ENCODE measurements at places on chromosomes 5 and 9.

DNA sequence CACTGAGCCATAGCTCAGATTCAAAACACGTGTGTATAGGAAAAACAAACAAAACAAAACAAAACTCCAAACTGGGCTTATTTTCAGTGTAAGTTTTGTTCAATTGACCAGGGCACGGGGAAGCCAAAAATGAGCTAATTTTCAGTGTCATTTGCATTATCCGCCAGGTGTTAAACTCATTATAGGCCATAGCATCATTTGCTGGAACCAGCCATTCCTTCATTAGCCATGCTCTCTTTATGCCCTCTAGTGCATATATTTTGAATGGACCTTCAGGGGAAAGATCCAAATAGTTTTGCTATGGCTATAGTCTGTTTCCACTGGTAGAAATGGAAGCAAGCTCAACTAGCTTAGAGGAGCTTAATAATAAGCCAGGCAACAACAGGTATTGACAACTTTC lies 1205.2 kb upstream of the DMAC1 start:
- DNase-seq: no peak

DNA sequence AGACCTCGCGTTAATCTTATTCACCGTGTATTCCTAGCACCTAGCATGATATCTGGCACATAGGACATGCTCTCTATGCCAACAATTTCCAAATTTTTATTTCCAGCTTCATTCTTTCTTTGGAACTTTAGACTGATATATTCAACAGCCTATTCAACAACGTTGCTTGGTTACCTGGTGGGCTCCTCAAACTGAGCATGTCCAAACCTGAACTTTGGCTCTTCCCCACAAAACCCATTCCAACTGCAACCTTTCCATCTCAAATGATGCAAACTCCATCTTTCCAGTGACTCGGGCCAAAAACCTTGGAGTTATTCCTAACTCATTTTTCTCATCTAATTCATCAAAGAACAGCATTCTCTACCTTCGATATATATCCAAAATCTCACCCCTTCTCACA lies 525.2 kb downstream of the AGTPBP1 start:
- no peak for DNase-seq

DNA sequence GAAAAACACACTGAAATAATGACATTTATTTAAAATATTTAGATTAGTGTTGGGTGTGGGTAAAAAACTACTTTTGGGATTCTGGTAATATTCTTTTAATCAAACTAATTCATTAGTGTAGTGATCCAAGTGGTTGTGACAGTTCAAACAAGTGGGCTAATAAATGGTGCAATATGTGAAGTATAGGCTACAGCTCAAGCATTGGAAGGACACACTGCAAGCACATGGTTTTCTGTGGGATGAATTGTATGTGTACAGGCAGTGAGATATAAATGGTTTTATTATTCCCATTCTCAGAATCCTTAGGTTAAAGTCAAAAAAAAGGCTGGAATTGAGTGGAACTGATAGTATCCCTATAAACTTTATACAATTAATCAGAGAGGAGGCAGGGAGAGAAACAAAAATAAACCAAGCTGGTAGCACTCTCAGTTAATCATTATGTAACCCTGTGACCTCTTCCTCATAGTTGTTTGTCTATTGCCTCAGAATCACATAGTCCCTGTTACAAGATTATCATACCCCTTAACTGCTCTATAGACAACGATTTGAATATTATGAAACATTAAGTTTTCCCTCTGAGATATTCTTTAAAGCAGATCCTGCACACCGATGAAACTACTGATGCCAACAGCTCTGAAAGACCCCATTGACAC lies 1755.4 kb upstream of the ACO1 start:
- DNase-seq: no peak

DNA sequence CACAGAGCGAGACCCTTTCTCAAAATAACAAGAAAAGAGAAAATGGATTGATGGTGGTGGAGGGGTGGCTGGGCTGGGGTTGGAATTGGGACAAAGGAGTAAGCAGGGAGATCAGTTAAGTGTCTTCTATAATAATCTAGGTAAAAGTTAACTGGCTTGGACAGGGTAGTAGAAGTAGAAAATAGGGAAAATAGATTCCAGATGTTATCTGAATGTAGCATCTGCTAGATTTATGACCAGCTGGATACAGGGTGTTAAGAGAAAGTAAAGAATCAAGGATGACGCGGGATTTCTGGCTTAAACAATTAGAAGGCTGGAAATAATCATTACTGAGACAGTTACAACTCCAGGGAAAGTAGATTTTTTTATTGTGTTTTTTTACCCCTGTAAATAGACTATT lies 13.0 kb downstream of the PPP6C start:
- no peak for DNase-seq

GRCh38 chr9:109806506-109807115 lies 26.6 kb downstream of the PALM2AKAP2 start:
- DNase-seq: no peak

DNA sequence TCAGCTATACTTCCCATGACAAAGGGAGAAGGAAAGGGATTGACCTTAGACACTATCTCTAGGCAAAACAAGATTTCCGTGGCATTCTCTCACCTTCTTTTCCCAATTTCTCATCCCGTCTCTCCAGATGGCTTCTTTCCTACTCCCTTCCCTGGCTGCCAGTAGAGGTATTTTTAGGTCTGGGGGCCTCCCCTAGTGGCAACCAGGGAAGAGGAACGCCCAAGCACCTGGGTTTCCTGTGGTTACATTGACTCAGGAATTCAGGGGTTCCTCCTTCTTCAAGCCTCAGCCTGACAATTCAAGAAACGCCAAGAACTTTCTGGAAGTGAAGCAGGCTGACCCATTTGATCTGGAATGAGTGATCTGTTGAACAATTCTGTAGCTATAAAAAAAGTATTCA lies 111.5 kb upstream of the OSMR start:
- DNase-seq: no peak

GRCh38 chr5:93281980-93282772 lies 298.8 kb downstream of the NR2F1-AS1 start:
- no peak for DNase-seq

DNA sequence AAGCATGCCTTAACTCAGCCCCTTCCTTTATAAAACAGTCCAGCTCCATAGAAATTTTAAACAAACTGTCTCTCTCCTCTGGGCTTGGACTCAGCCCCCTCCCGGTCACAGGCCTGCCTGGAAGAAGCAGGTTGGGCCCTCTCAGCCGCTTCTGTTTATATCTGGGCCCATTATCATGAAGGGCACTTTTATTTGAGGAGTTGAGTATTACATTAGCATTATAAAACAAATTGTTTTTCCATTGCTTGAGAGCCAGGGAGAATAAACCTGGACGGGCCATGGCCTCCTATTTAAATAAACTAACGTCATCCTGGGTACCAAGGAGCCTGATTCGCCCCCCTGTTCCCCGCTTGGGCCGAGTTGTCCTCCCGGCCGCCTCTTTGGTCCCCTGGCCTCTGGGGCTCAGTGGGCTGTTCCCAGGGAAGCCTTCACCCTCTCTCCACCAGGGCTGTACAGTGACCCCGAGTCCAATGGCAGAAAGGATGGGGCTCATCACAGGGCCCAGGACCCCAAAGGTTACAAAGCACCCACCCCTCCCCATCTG lies 13.2 kb downstream of the IRX2 start:
- DNase-seq: no peak

GRCh38 chr9:89706731-89707191 lies 101.9 kb downstream of the GADD45G start:
- DNase-seq: no peak

GRCh38 chr5:145701404-145701803 lies 133.7 kb downstream of the PRELID2 start:
- no peak for DNase-seq

DNA sequence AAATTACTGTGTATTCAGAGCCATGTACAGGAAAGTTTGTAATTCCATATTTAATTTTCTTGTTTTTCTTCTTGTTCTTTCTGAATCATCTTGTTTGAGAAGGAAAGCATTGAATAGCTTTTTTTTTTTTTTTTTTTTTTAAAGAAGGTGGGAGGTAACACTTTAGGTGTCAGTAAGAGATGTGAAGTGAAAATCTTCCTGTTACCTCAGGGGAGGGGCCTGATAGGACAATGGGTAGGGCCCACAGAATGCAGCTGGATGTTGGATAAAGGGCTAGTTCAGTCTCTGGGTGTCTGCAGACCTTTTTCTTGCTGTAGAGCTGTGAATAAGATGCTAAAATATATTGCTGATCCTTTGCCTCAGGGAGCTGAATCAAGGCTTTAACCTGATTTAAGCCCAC lies 317.4 kb downstream of the MAN2A1 start:
- no peak for DNase-seq

DNA sequence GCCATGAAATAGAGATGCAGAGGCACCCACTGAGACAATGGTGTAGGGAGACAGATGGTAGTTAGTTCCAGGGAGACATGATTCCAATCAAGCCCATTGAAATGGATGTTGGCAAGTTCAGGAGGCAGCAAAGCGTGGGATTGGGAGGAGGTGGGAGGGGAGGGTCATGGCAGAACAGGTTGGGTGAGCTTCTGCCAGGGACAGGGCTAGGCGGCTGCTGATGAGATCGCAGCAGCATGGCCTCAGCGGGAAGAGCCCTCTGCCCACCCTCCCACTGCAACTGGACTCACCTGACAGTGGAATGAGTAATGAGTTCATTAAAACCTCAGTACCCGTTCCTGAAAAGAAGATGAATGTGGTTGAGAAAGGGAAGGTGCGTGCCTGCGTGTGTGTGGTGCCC lies 418.2 kb downstream of the CDK5RAP2 start:
- no peak for DNase-seq

DNA sequence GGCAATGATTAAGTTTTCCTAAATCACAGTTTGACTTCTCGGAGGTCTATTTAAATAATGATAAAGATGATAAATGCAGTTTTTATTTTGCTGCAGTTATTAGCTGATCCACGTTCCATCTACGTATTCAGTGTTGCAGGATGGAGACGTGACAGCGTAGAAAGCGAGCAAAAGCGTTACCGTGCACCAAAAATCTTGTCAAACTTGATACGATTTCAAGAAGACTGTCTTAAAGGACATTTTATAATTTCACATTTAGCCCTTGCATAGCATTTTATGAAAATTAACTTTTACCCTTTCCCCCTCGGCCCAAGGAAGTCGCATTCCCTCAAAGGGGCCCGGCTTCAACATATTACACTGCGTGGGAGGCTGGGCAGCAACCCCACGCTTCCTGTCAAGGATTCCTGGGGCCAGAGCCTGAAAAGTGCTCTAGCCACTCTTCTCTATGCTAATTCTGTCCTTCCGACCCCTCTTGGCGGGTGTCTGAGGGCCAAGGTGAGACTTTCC lies 7.1 kb upstream of the PURA start:
- no peak for DNase-seq

GRCh38 chr9:69012696-69013381 lies 1.1 kb downstream of the PRKACG start:
- no peak for DNase-seq

DNA sequence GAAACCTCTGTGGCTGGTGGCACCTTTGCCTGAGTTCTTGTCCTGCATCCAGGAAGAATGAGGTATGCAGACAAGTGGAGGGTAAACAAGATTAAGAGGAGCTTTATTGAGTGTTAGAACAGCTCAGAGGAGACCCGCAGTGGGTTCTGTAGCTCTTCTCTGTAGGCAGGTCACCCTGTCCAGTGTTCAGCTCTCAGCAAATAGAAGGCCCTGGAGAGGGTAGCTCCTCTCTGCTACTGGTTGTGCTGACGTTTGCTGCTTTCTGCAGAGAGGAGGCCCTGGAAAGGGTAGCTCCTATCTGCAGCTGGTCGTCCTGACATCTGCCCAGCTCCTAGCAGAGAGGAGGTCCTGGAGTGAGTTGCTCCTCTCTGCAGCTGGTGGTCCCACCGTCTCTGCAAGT lies 96.8 kb upstream of the CCDC112 start:
- DNase-seq: no peak

GRCh38 chr5:170573114-170573513 lies 69.3 kb downstream of the KCNIP1 start:
- no peak for DNase-seq

DNA sequence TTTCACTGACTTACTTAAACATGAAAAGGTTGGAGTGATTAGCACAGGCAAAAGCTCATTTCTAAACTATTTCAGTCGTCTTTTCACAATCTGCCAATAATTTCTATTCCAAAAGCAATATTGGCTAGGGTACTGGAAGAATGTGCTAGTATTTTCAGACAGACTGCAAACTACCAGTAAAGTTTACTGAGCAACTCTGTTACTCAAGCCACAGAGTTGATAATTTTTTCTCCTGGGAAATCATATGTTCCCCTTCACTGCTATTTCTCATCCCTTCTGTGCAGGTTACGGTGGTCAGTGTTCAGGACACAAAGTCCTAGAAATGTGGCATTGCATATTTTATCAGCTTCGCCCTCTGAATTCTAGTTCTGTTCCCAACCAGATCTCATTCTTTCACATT lies 343.3 kb upstream of the TNC start:
- DNase-seq: no peak

GRCh38 chr9:9791611-9792010 lies 821.2 kb downstream of the PTPRD start:
- no peak for DNase-seq

GRCh38 chr5:129020683-129021082 lies 55.4 kb downstream of the SLC27A6 start:
- no peak for DNase-seq

- no peak for DNase-seq
Observed at GRCh38 chr5:41788941-41789368, 81.3 kb downstream of the OXCT1 start.

- DNase-seq: no peak
Observed at GRCh38 chr9:102985162-102985895, 9.8 kb upstream of the CYLC2 start.

GRCh38 chr5:122730037-122730436 lies 44.8 kb upstream of the SNX2 start:
- no peak for DNase-seq

DNA sequence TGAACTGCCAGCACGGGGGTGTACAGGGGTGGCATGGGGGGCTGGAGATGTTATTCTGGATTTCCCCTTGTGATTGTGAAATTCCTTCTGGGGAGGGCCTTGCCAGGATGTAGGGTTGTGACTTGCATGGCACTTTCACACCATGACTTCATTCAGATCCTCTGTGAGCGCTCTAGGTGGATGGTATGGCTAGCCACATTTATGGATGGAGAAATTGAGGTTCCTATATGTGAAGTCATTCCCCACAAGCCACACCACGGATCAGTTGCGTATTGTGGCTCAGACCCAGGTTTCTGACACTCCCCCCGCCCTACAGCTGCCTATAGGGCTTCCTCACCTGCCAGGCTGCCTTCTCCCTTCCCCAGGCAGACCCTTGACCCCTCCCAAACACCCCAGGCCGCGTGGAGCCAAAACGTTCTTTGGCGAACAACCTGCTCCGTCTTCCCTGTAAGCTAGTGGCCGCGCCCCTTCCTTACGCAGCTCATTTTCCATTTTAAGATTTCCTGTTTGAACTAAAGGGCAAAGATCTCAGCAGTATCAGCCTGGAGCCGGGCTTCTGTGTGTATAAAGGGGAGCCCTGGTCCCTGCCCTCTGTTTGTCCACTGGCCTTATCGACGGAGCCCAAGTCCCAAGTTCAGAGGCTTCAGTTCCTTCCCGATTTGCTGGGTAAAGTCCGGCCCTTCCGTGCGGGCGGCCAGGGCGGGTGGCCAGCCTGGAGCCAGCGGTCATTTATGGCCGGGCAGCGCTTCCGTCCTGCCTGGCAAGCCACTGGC lies 97.8 kb upstream of the KLF4 start:
- DNase-seq: no peak

Data from stimulated activated CD8-positive, alpha-beta memory T cell treated with anti-CD3 and anti-CD28 coated beads, Interleukin-2, amount 100 ng/mL, for 1 hour (primary cell).